ENCODE measurements at places on chromosomes 13 and 19.

GRCh38 chr13:59230484-59231264, 933.1 kb downstream of the DIAPH3 start:
- no peak for DNase-seq

DNA sequence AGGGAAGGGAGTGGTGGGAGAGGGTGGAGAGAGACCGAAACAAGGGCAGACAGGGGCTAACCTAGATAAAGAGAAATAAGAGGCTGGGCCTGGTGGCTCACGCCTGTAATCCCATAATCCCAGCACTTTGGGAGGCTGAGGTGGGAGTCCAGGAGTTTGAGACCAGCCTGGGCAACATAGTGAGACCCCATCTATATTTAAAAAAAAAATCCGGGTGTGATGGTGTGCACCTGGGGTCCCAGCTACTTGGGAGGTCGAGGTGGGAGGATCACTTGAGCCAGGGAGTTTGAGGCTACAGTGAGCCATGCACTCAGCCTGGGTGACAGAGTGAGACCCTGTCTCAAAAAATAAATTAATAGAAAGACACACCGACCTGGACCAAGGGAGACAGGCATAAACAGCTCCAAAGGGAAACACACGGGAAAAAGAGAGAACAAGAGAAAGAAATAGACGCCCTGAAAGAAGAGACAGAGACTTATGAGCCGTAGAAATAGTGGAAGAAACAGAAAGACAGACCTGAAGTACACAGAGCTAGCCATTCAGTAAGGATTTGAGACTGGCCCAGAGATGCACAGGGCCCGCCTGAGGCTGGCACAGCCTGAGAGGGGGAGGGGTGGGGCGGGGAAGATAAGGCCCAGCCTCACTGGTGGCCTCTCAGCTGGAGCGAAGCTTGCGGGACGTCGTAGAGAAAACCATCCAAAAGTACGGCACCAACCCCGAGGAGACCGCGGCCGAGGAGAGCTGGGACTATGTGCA, 2.2 kb downstream of the CD37 start:
- no peak for DNase-seq

GRCh38 chr13:30224732-30225131, 82.6 kb downstream of the KATNAL1 start:
- peak; percentile 73 for DNase-seq

GRCh38 chr19:2551172-2551863, 75.4 kb downstream of the GADD45B start:
- DNase-seq: no peak

- peak; percentile 97 for DNase-seq
These were observed 424 bp downstream of the FIZ1 start for GRCh38 chr19:55598719-55599467.

GRCh38 chr13:74221752-74222151, 87.5 kb upstream of the KLF12 start:
- DNase-seq: no peak

DNA sequence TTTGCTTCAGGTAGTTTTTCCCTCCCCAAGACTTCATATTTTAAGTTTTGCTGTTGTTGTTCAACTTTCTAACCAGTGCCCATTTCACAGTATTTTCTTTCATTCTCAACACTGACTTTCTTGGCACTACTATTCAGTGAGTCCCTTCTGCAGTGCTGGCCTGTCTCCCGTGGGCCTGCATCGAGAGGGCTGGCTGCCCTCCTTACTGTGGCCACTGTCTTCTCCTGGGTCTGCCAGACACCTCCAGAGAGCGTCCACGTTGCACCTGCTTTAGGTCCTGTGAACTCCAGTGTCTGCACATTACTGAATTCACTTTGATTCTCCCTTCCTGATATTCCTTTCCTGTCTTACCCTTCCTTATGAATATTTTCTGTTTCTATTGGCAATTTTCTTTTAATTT, 27.3 kb downstream of the COL4A1 start:
- DNase-seq: no peak

GRCh38 chr19:41424335-41425173, 2.6 kb downstream of the B3GNT8 start:
- DNase-seq: no peak

- DNase-seq: peak; percentile 67
These were observed 550 bp downstream of the ZNF383 start for GRCh38 chr19:37218592-37218935.

DNA sequence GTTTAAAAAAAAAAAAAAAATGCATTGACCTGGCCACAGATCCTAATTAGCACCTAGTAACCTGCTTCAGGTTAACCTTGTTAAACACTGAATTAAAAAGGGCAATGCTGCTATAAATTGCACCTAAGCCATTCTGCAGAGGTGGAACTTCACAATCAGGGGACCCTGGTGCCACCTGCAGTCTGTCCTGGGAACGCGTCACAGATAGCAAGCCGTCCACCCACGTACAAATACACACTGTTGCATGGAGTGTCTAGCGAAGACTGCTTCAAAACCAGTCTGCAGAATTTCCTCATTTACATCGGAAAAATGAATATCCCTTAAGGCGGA, 169.3 kb downstream of the COL4A1 start:
- DNase-seq: no peak

- peak; percentile 55 for DNase-seq
These were observed 1.3 kb downstream of the BICRA start for GRCh38 chr19:47609906-47610894.
